ENCODE measurements at places on chromosomes 5 and 9.

GRCh38 chr5:14849516-14850294, 21.9 kb downstream of the ANKH start:
- DNase-seq, result no peak

GRCh38 chr5:41465493-41466171, 44.8 kb downstream of the PLCXD3 start:
- no peak for DNase-seq

GRCh38 chr5:122076050-122076461, 2.0 kb downstream of the LOX start:
- no peak for DNase-seq

- DNase-seq, result no peak
Observed at GRCh38 chr9:131523451-131524435, 7.3 kb downstream of the UCK1 start.

DNA sequence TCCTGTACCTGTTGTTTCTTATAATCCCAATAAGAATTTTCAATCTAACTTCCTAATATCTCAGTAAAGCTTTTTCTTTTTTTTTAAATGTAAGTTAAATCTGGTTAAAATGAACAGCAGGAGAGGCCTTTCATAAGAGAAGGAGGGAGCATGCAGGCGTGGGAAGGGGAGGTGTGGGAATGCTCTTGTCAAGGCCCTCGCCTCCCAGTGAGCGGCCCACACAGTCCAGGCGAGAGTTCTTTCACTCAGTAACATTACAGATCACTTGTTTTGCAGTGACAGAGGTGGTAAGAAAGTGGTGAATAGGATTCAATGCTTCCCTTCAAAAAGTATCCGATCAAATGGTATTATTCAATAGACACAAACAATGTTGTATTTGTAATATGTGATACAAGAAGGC, 125.0 kb downstream of the EPB41L4A start:
- no peak for DNase-seq

GRCh38 chr5:105767267-105767666, 1903.5 kb downstream of the EFNA5 start:
- DNase-seq, result no peak

- DNase-seq, result no peak
Observed at GRCh38 chr5:113378514-113378913, 56.3 kb downstream of the TSSK1B start.

DNA sequence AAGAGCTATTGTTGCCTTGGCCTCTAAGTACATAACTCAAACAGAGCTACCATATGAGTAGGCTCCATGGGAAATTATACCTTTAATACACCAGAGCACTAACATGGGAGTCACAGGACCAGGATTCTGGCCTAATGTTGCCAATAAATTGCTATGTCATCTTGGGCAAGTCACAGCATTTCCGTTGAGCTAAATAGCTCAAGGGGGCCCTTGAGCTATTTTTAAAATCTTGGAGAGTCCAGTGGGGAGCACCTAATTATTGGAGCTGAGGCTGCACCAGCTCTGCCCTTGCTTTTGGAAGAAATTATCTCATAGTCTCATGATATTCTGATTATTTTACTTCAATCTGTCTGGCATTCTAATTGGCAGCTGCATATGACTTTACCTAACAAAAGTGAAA, 350.8 kb downstream of the ENC1 start:
- DNase-seq, result no peak

- no peak for DNase-seq
Observed at GRCh38 chr5:128546658-128547281, 8.7 kb upstream of the FBN2 start.

DNA sequence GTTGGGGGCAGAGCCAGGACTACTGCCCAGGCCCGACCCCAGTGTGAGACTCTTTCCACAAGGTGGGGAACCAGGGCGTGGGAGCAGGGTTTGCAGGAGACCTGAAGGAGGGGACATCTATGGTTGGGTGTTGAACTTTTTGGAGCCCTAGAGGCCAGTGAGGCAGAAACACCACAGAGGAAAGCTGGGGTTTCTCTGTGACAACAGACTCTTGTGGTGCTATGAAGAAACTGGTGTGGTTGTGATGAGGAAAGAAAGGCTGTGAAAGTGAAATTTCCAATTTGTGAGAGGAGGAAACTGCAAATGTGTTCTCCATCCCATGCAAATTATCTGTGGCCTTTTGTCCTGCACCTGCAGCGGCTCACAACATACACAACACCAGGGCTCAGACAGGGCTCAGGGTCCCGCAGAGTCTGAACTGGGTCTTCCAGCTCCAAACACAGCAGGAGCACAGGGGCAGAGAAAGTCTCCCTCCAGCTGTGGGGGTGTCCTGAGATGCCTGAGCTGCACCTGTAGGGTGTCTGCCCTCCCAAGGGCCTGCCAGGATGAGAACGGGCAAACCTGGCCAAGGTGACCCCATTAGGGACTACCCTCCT, 51.4 kb upstream of the GRHPR start:
- peak; percentile 7 for DNase-seq

- no peak for DNase-seq
Observed at GRCh38 chr5:76660360-76660759, 37.2 kb upstream of the F2RL2 start.

DNA sequence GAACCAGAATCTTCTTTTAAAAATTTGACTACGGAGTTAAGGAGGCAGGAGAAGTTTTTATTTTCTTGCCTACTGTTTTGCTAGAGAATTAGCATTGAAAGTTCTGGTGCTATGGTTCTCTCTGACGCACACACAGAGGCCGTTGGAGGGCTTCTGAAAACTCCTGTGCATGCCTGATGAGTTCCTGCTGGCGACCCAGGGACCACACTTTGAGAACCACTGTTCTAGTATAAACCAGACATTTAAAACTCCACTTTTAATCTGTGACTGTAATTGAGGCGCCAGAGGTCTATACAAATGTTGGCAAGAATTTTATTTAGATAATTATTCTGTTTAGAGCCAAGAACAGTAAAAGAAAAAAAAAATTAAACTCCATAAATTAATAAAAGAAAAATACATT, 99.5 kb upstream of the OTULINL start:
- DNase-seq, result no peak

DNA sequence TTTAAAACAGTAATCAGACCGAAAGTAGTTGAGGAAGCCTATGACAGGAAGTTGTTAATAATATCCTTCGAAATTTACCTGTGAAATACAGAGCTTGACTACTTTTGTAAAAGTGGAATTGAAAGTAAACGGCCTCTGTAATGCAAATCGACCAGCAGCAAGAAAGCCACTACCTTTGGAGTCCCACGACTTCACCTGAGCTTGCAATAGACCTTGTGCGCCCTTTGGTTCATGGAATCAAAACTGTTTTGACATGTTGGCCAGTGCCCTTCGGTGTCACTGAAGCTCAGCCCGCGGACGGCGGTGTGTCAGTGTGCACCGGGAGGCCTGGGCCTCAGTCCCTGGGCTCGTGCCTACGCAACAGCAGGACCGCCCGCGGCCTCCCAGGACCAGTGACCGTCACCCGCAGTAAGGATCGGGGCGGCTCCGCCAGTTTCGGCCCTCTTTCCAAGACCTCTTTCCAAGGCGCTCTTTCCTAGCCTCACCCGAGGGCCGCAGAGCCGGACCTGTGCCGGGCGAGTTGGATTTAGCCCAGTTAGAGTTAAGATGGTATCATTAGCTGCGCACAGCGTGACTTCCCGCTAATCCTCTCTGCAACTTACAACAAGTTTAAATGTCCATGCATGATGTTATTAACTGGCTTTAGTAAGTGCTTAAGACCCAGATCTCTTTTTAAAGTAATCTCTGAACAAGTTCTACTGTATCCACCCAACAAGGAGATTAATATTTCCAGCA, 223.3 kb downstream of the MEF2C start:
- no peak for DNase-seq

DNA sequence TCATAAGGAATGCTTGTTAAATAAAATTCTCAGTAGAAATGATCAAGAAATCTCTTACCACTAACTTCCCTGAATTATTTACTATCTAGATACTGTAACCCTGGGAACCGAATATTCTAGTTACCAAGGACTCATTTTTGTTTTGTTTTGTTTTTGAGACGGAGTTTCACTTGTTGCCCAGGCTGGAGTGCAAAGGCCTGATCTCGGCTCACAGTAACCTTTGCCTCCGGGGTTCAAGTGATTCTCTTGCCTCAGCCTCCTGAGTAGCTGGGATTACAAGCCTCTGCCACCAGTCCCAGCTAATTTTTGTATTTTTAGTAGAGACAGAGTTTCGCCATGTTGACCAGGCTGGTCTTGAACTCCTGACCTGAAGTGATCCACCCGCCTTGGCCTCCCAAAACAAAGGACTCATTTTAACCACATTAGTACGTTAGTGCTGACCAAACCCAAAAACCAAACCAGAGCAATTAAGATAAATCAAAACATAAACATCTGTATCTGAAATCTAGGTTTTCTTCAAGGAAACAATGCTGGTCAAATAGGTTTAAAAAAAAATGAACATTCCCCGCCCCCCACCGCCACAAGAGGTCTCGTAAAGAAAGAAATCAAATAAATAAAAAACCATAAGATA, 3.7 kb downstream of the TXN start:
- DNase-seq, result no peak

DNA sequence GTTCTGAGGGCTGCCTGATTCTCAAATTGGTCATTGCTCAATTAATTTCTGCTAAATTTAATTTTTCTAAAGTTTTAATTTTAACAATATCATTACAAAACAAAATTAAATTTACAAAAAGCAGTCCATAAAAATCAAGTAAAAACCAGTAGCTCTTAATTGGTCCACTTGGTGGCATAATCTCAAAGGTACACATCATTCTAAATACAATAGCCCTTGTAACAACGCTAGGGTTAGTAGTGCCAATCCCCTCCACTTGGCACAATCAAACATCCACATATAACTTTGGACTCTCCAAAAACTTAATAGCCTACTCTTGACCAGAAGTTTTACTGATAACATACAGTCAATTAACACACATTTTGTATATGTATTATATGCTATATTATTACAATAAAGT, 1.9 kb upstream of the NDUFB6 start:
- no peak for DNase-seq

GRCh38 chr9:112750016-112750763, at the start of gene SNX30:
TSS of gene SNX30 (plus strand) at chr9:112750760. CDS start at chr9:112751002, 242 bp downstream.
- DNase-seq, result peak; percentile 93

DNA sequence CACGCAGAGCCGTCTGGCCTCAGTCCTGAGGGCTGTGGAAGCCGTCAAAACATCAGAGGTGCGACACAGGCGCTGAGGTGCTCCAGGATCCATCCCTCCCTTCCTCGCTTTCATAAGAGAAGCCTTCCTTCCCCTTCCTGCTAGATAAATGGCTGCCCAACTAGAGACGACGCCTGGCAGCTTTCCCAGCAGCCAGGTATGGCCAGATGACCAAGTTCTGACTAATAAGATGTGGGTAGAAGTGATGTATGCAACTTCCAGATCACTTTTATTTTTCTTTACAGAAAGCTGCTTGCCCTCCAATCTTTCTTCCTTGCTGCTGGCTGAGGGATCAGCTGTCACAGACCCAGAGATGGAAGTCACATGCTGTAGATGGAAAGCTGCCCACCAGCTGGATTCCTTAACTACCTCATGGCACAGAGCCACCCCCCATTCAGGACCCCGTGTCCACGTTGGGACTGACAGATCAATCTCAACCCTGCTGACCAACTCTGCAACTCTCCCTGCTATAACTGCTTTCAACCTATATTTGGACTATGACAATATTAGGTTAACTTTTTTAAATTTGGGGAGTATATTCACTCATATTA, 8.8 kb downstream of the MAPK9 start:
- DNase-seq, result no peak

DNA sequence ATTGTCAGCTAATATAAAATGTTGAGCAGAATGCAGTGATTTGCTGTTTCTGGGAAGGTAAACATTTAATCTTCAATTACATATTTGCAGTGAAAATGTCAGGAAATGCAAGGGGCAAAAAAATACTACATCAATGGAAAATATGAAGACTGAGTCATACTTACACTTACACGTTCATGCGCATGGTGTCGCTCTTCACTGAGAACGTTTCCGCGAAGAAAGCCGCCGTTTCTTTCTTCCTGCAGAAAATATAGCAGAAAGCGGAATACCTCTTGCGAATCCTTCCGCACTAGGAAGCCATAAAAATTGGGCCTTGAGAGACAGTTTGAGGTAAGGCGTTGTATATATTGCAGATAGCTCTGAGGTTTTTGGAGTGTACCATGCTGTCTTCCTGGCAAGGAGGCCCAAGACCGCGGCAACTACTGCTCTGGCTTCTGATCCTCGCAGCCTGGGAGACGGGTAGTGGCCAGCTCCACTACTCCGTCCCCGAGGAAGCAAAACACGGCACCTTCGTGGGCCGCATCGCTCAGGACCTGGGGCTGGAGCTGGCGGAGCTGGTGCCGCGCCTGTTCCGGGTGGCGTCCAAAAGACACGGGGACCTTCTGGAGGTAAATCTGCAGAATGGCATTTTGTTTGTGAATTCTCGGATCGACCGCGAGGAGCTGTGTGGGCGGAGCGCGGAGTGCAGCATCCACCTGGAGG, at the start of gene PCDHA13:
Gene PCDHA13, plus strand, starts transcription at position 236 of the 702 bp plus-strand sequence. Its CDS starts 145 bp downstream, at position 381.
- no peak for DNase-seq

DNA sequence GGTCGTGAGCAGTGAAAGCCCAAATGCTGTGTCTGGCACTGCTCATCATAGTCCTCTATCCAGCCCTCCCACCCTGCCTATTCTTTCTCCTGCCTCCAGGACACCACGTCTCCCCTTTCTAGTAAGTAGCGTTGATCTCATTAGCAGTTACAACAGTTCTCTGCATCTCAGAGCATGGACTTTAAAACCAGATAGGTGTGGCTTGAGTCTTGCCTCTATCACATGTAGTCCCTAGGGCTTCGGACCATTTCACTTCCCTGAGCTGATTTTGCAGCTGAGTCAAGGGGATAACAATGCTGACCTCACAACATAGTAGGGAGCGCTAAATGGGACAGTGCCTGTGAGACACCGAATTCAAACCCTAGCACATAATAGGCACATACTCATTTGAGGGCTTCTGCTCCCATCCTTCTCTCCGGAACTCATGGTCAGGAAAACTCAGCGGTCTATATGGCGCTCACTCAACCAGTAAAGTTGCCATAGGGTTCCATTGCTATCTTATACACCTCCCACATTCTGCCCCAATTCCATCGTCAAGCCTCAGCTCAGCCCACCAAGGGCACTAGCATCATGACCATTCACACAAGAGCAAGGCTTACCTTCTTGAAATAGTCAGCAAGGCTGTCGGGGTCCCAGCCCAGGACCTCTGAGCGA, 515 bp downstream of the LCP2 start:
- peak; percentile 84 for DNase-seq

DNA sequence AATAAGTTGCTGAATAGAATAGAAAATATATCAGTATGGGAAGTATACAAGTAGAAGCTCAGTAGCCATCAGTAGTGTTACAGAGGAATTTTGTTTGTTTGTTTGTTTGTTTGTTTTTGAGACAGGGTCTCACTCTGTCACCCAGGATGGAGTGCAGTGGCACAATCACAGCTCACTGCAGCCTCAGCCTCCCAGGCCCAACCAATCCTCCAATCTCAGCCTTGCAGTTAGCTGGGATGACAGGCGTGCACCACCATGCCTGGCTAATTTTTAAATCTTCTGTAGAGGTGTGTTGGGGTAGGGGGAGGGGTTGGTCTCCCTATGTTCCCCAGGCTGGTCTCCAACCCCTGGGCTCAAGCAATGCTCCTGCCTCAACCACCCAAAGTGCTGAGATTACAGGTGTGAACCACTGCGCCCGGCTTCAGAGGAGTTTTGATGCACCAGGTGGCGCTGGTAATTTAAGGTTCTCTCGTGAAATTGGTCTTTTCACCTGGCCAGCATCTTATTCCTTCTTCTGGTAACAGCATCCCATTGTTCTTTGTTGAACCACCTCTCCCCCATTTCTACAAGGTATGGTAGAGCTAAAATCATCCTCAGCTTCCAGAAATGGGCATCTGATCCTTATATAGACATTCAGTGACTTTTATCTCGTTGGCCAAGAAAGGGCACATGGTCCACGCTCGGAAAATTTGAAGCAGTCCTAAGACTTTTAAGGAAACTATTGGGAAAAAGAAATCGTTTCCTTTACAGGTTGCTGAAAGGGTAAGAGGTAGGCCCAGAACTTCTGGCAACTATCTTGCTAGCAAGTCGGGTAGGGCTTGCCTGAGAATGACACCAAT, 157.1 kb downstream of the ARRDC3 start:
- DNase-seq, result no peak
